ENCODE measurements at places on chromosomes 16 and 17.

DNA sequence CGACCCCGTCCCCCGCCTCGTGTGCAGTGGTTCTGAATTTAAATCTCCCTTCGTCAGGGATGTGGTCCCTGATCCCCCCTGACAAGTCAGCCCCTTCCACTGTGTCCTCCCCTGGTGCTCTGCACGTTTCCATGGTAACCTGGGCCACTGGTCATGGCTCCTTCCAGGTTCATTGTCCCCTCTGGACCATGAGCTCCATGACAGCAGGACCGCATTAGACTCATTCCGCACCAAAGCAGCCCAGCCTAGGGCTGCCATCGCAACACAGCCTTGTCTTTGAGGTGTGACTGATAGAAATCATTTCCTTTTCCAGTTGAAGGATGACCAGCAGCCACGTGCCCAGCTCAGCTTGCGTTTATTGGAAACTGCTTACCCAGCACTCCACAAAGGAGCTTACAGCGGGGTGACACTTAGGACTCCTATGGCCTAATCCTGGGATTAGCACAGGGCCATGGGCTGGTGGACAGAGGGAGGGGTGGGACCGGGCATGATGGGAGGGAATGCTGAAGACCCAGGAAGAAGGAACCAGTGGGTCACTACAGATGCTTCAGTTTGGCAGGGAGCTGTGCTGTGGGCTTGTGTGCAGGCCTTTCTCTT, 7.6 kb downstream of the RCVRN start:
- no peaks in the 10 kb centered on the region for H3K36me3 ChIP-seq
- no peak overlapping the region for H3K4me3 ChIP-seq
- H3K27ac ChIP-seq, result no peak overlapping the region
- peaks cover 10% of the 10 kb centered on the region for H3K4me1 ChIP-seq

DNA sequence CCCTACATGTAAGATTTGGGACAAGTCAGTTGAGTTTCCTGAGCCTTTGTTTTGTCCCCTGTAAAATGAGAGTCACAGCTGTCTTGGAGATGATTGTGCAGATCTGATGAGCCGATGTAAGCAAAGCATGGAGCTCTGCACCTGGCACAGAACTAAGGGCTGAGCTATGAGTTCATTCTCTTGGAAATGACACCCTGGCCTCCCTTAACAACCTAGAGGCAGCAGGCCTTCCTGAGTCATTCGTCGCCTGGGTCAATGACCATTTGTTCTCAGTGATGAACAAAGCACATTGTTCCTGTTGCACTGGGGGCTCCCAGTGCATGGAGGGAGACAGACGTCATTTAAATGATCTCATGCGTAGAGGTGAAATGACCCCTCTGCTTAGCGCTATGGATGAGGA, 62.8 kb upstream of the GCSH start:
- H3K4me3 ChIP-seq, result no peak overlapping the region
- no peaks in the 10 kb centered on the region for H3K27me3 ChIP-seq
- no peaks in the 10 kb centered on the region for H3K4me1 ChIP-seq
- H3K36me3 ChIP-seq, result no peaks in the 10 kb centered on the region

DNA sequence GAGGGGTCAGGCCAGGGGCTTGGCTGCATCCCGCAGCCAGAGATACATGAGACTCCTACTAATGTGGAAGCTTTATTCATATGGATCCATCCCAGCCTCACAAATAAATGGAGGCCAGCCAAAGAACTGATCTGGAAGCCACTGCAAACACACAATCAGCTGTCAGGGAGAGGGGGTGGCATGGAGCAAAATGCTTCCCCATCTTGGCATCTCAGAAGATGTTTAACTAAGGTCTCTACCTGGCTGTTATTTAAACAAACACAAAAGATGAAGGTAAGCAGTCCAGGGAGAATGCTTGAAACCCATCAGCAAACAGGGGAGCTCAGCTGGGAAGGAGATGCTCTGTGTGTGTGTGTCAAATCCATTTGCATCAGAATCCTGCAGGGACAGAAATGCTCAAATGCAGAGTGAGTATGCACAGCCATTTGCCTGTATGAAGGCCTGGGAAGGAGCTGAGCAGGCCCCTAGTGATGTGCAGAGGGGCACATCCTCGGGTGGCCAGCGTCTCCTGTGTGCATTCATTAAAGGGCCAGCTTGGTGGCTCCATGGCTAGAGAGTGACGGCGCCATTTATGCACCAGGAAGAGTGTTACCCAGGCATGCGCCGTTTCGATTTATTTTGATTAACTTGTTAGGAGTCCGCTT, 34.2 kb upstream of the IRX3 start:
- no peak overlapping the region for H3K4me3 ChIP-seq
- H3K36me3 ChIP-seq, result no peaks in the 10 kb centered on the region
- DNase-seq, result no peak
- H3K27me3 ChIP-seq, result peaks cover 7% of the 10 kb centered on the region
- H3K4me1 ChIP-seq, result peaks cover 4% of the 10 kb centered on the region
- no peak overlapping the region for H3K27ac ChIP-seq

GRCh38 chr17:82300707-82301270, 16.6 kb downstream of the CD7 start:
- H3K27ac ChIP-seq, result no peak overlapping the region
- DNase-seq, result peak; percentile 58
- H3K4me1 ChIP-seq, result peaks cover 37% of the 10 kb centered on the region
- H3K4me3 ChIP-seq, result no peak overlapping the region

- DNase-seq, result no peak
- no peak overlapping the region for H3K27ac ChIP-seq
- no peaks in the 10 kb centered on the region for H3K27me3 ChIP-seq
- H3K4me3 ChIP-seq, result no peak overlapping the region
- H3K36me3 ChIP-seq, result peaks cover 22% of the 10 kb centered on the region
Observed at GRCh38 chr17:36594626-36595401, 3.1 kb downstream of the DHRS11 start.

All from mesenchymal stem cell (in vitro differentiated cells and primary cell).